ENCODE measurements at places on chromosomes 6 and 20. TPM values are rescaled to one million over a fixed set of nuclear protein-coding genes. Genes with fewer than 3 reads are reported as not detected.

Gene MAK
- total RNA-seq = 5.3 TPM

Gene STMND1
- 12.4 TPM for total RNA-seq

Gene COL21A1
- total RNA-seq = 10.6 TPM

Gene DBNDD2
- 58.8 TPM for total RNA-seq

Gene PXMP4
- 21.1 TPM for total RNA-seq

Gene IP6K3
- total RNA-seq = 4.7 TPM

Gene CCN6
- not detected for total RNA-seq

Gene NOX3
- not detected for total RNA-seq

Gene PDYN
- total RNA-seq = not detected

Gene ADGRF4
- 0.20 TPM for total RNA-seq

Gene OXT
- total RNA-seq = not detected

Gene NINL
- 10.2 TPM for total RNA-seq

Gene PXDC1
- total RNA-seq = 118 TPM

Gene TMEM200A
- total RNA-seq = 2.9 TPM

Gene LTA
- not detected for total RNA-seq

Gene MROH8
- total RNA-seq = 2.1 TPM

Gene SEMG1
- not detected for total RNA-seq

Gene DAAM2
- total RNA-seq = 32.7 TPM

Gene C6orf58
- total RNA-seq = not detected

Gene RPS6KA2
- total RNA-seq = 171 TPM

Gene HAO1
- total RNA-seq = not detected

Gene PTGIS
- total RNA-seq = 32.8 TPM

Gene MCHR2
- total RNA-seq = not detected

Gene TREML2
- 2.0 TPM for total RNA-seq

Gene MAPK13
- 90.1 TPM for total RNA-seq

Gene POM121L2
- not detected for total RNA-seq

Gene SLC35D3
- total RNA-seq = not detected

Gene SIRPD
- total RNA-seq = 0.91 TPM

Gene CBLN4
- total RNA-seq = 2.3 TPM

Measured in upper lobe of left lung (tissue), 6 donors.